NCI-H226 (cell line): ENCODE measurements at places on chromosomes 11 and 22.

DNA sequence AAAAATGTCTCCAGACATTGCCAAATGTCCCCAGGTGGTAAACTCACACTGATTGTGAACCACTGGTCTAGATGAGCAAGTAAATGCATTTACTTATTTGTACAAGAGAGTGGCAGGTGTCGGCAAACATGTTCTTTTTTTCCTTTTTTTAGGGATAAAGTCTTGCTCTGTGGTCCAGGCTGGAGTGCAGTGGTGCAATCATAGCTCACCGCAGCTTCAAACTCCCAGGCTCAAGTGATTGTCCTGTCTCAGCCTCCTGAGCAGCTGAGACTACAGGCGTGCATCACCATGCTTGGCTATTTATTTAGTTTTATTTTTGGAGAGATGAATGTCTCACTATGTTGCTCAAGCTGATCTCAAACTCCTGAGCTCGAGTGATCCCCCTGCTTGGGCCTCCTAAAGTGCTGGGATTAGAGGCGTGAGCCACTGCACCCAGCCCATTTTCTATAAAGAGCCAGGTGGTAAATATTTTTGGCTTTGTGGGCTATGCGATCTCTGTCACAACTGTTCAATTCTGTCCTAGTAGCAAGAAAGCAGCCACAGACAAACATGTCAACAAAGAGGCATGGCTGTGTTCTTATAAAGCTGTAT lies 1.4 kb downstream of the VPREB1 start:
- DNase-seq = no peak

GRCh38 chr11:120074076-120074475 lies 63.8 kb downstream of the TRIM29 start:
- DNase-seq = no peak

GRCh38 chr11:44310206-44310462 lies 195 bp upstream of the ALX4 start:
- no peak for DNase-seq

GRCh38 chr22:41050883-41051282 lies 41.5 kb upstream of the EP300 start:
- DNase-seq = no peak

DNA sequence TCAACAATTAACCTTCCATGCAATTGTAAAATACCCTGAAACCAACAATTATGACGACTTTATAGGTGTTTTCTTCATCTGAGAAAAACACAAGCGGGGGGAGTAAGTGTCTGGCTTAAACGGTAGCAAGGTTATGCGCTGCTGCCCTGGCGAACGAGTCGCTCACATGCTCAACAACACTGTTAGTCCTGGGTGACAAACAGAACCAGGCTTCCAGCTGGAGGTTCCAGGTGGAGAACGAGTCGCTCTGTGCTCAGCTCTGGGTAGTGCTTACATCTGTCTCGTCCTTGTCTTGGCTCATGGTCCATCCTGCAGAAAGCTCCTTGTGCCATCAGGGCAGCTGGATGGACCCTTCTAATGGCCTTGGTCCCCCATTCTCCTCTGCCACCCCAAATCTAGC lies 48.2 kb downstream of the PC start:
- no peak for DNase-seq

- no peak for DNase-seq
Observed at GRCh38 chr22:42719133-42719532, 1.5 kb downstream of the A4GALT start.

GRCh38 chr11:111870886-111871692 lies at the start of gene ALG9:
TSS of gene ALG9 (minus strand) at chr11:111871581. CDS start at chr11:111871482, 99 bp downstream.
- peak; percentile 66 for DNase-seq

DNA sequence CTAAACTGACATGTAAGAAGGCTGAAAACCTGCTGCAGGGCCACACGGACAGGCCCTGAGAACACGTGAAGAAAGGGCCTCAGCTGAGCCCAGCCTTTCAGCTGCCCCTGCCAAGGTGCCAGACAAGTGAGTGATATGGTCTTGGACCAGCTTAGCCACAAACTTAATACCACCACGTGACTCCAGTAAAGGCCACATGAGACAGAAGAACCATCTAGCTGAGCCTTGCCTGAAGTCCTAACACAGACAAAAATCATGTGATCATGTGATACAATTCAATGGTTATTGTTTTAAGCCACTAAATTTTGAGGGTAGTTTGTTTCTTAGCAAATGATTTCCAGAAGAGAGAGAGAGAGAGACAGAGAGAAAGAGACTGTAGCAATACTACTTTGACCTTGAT lies 66.9 kb upstream of the ARHGAP20 start:
- no peak for DNase-seq

DNA sequence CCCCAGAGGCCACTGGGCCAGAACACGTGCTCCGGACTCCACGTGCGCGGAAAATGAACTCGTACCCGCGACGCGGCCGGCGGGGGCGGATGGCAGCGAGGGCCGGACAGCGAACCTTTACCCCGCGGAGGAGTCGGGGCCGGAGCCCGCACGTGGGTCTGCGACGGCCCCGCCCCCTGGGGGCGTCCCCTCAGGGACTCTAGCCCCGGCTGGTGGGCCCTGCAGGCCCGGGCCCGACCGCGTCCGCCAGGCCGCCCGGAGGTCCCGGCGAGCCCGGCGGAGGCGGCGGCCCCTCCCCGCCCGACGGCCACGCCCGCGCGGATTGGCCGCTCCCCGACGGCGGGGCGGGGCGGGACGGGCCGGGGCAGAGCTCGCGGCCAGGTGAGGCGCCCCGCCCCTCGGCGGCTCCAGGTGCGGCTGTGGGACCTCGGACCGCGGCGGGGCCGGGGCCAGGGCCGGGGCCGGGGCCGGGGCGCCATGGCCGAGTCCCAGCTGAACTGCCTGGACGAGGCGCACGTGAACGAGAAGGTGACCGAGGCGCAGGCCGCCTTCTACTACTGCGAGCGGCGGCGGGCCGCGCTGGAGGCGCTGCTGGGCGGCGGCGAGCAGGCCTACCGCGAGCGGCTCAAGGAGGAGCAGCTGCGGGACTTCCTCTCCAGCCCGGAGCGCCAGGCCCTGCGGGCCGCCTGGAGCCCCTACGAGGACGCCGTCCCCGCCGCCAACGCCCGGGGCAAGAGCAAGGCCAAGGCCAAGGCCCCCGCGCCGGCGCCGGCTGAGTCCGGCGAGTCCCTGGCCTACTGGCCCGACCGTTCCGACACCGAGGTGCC lies at the start of gene FAM83F:
TSS of gene FAM83F (plus strand) at position 389 of the 827 bp plus-strand sequence. CDS start at position 478, 89 bp downstream.
- no peak for DNase-seq

GRCh38 chr11:131612533-131612932 lies 242.1 kb downstream of the NTM start:
- no peak for DNase-seq

DNA sequence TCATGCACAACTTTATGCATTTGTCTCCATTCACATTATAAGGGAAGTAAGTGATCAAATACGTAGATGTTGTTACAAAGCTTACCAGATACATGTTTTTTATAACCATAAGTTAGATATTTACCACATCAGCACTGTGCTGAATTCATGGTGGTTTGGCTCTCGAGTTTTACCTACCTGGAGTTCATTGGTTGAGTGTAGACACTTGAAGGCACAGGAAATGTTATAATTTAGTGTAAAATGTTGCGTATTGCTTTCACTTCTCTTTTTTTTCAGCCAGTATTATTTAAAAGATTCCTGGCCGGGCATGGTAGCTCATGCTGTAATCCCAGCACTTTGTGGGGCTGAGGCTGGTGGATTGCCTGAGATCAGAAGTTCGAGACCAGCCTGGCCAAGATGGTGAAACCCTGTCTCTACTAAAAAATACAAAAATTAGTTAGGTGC lies 53.1 kb upstream of the GRK2 start:
- no peak for DNase-seq

- DNase-seq = no peak
Observed at GRCh38 chr22:28715611-28716010, 26.0 kb downstream of the CHEK2 start.

- DNase-seq = peak; percentile 55
Observed at GRCh38 chr11:115168229-115168671, 336.0 kb downstream of the CADM1 start.

GRCh38 chr22:36835903-36836302 lies 19.1 kb upstream of the PVALB start:
- no peak for DNase-seq

- DNase-seq = no peak
Observed at GRCh38 chr11:66159324-66159984, 89.4 kb downstream of the PACS1 start.

DNA sequence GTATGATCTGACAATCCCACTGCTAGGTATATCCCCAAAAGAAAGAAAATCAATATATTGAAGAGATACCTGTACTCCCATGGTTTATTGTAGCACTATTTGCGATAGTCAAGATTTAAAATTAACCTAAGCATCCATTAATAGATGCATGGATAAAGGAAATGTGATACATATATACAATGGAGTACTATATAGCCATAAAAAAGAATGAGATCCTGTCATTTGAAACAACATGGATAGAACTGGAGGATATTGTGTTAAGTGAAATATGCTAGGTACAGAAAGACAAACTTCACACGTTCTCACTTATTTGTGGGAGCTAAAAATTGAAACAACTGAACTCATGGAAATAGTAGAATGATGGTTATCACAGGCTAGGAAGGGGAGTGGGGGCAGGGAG lies 14.6 kb upstream of the HIPK3 start:
- DNase-seq = no peak

GRCh38 chr11:66687831-66688281 lies 10.2 kb upstream of the RBM4B start:
- no peak for DNase-seq

- no peak for DNase-seq
Observed at GRCh38 chr22:30252411-30253204, 6.0 kb upstream of the LIF start.

GRCh38 chr11:8838248-8838647 lies 72.7 kb upstream of the AKIP1 start:
- DNase-seq = peak; percentile 6

- no peak for DNase-seq
Observed at GRCh38 chr22:43035250-43035649, 20.3 kb upstream of the PACSIN2 start.

GRCh38 chr22:38751422-38752346 lies 4.1 kb downstream of the SUN2 start:
- DNase-seq = no peak

GRCh38 chr22:47245286-47245685 lies 482.8 kb downstream of the TBC1D22A start:
- DNase-seq = no peak

- no peak for DNase-seq
Observed at GRCh38 chr11:60447070-60447469, 8.6 kb upstream of the MS4A1 start.

GRCh38 chr11:16239141-16240105 lies 116.9 kb downstream of the SOX6 start:
- DNase-seq = peak; percentile 3

DNA sequence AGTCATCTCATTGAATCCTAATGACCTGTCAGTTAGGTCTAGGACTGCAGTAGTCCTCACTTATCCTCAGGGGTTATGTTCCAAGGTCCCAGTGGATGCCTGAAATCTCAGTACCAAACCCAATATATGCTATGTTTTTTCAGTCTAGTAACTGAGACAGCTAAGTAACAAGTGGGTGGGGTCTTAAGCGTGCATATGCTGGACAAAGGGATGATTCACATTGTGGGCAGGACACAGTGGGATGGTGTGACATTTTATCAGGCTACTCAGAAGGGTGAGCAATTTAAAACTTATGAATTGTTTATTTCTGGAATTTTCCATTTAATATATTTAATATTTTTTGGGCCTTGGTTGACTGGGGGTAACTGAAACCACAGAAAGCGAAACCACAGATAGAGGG lies 29.0 kb downstream of the DDX10 start:
- peak; percentile 26 for DNase-seq
